ENCODE measurements at places on chromosomes 12 and 14.

DNA sequence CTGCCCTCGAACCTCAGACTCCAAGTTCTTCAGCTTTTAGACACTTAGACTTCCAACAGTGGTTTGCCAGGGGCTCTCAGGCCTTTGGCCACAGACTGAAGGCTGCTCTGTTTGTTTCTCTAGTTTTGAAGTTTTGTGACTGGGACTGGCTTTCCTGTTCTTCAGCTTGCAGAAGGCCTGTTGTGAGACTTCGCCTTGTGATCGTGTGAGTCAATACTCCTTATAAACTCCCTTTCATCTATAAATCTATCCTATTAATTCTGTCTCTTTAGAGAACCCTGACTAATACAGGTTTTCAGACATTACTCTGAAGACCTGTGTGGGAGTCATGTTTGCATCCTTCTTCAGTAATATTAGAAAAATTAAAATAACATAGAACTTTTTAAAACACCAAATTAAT lies 289.1 kb downstream of the RMST start:
- DNase-seq = no peak

- peak; percentile 89 for DNase-seq
Measured at GRCh38 chr14:71574976-71575375, 357.3 kb upstream of the RGS6 start.

- no peak for DNase-seq
Measured at GRCh38 chr12:120702637-120703036, 7.6 kb upstream of the UNC119B start.

- DNase-seq = no peak
Measured at GRCh38 chr14:96816281-96816680, 19.1 kb downstream of the VRK1 start.

DNA sequence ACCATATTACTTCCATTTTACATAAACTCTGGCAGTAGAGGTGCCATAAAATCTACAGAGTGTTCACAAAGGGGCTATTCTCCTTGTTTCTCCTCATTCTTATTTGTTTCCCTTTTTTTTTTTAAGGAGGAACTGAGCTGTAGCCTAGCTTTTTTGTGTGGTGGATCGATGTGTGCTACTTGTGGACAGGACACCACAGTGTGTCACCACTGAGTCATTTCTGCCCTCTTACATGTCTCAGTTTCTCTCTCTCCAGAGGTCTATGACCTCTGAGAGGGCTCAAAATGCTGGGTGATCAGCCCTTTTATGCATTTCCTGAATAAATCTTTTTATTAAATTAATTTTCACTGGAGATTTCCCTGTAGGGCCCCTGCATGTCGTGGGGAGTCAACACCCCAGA lies 370.2 kb downstream of the ADGRD1 start:
- no peak for DNase-seq

DNA sequence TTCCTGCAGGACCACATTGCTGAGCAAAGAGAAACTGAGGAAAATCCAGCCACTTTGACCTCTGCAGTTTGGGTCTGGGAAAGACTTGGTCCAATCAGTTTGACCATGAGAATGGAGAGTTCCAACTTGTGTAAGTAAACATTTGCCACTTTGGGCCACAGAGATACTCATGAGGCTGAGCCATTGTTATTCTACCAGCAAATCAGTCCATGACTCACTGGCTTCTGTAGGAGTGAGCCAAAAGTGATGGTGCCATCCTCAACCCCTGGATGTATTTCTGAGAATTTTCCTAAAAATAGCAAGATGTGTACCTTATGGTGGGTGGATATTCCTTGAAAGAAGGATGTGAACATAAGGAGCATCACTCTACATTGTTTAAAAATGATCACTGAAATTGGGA lies 192.9 kb upstream of the OR4E1 start:
- no peak for DNase-seq

- DNase-seq = peak; percentile 40
Measured at GRCh38 chr14:52279408-52279807, 11.9 kb downstream of the PTGDR start.

- no peak for DNase-seq
Measured at GRCh38 chr14:36928432-36928831, 244.0 kb downstream of the SLC25A21 start.

GRCh38 chr14:29743531-29743930 lies 184.1 kb downstream of the PRKD1 start:
- DNase-seq = no peak

- DNase-seq = no peak
Measured at GRCh38 chr14:104363891-104364760, 215.4 kb upstream of the C14orf180 start.

DNA sequence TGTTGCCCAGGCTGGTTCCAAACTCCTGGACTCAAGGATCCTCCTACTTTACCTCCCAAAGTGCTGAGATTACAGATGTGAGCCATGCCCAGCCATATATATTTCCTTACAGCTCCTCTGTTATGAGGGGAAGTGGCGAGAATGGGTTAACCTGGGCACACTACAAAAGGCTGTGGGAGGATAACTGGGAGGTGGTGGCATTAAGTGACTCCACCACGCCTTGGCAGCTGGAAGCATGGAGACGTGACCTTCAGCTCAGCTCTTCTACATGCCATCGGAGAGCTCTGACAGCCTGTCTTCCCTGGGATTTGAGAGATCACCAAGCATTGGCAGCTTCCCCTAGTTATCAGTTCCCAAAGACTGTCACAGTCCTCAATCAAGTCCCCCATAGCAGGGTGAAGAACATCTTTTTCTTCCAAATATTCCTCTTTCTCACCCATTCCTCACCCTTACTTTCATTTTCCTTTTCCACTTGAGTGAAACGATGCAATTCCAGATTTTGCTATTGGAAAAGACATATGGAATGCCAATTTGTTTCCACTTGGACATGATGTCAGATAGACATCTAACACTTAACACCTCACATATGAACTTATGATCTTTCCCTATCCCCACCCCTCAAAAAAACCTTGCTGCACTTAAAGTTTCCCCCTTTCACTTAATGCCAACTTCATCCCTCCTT lies 48.5 kb downstream of the PHLDA1 start:
- DNase-seq = no peak

DNA sequence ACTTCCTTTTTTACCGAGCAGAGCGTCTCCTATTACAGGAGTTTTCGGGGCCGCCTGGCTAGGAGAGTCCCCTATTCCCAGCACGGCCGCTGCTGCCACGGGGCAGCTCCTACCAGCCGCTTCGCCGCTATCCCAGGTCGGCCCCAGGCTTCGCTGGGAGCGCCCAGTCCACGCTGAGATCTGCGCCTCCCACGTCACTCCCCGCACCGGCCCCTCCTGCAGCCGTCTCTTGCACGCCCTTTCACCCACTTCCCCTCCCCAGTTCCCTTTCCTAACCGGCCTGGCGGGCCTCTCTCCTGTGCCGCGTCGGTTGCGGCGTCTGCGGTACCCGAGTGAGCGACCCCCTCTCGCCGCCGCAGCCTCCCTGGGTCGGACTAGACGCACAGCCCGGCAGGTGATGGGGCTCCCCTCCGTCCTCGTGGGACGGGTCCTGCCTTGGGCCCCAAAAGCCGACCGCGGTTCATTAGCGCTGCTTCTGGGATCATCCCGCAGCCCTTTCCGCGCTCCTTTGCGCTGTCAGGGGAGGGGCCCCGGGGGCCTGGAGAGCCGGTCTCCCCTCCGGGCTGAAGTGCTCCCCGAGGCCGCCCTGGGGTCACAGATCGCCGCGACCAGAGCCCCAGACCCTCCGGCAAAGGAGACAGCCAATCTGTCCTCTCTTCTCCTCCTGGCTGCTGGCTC lies 1318.4 kb downstream of the TMEM121 start:
- DNase-seq = no peak

DNA sequence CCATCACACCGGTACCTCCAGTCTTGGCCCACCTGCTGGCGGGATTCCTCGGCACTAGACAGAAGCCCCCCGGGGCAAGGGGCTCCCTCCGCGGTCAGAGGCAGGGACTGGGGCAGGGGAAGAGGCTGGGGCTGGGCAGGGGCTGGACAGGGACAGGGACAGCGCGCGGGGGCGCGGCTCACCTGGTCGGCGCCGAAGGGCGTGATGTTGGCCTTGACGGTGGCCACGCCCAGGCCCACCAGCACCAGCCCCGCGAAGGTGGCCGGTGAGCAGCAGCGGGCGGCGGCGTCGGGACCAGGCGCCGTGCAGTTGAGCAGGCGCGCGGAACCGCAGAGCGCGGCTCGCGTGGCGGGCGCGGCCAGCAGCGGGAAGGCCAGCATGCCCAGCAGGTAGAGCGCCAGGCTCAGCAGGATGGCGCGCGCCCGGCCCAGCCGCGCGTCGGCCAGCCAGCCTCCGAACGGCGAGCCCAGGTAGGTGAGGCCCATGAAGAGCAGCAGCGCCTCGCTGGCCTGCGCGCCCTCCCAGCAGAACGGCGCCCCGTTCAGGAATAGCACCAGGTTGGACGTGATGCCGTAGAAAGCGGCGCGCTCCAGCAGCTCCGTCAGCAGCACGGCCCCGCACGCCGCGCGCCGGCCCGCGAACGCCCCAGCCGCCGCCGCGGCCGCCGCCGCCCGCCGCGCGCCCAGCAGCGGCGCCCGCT lies 392 bp downstream of the SLC15A4 start:
- no peak for DNase-seq

GRCh38 chr14:38404616-38405015 lies 148.7 kb upstream of the CLEC14A start:
- peak; percentile 86 for DNase-seq

GRCh38 chr14:71322655-71323250 lies 415.5 kb downstream of the PCNX1 start:
- DNase-seq = peak; percentile 55

GRCh38 chr12:51914034-51914923 lies 7.0 kb downstream of the ACVRL1 start:
- DNase-seq = no peak

- DNase-seq = peak; percentile 2
Measured at GRCh38 chr12:71810921-71811320, 28.6 kb upstream of the TBC1D15 start.

DNA sequence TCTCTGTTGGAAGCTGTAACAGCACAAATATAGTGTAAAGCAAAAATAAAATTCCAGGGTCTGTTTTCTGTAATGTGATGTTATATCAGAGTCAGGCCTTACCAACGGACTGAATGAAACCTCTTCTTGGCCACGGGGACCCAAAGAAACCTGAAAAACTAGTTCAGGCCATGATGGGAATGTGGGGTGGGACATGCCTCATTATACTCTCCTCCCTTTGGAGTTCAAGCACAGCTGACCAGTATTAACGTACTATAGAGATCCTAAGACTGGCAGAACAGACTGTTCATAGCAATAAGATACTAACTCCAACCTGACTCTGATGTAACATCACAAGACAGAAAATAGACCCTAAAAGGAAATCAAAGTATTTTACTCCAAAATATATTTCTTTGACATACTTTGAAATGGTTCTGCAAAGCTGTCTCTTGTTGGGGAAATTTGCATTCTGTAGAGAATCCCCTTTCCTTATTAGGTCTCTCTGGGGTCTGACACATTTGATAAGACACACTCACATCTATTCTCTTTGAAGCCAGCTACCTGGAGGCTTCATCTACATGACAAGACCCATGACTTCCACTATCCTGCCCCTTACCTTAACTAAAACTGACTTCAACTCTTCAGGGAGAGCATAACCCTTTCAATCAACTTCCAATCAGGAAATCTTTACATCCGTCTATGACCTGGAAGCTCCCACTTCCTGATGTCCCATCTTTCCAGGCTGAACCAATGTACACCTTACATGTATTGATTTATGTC lies 444.6 kb downstream of the SOX5 start:
- no peak for DNase-seq

- DNase-seq = peak; percentile 59
Measured at GRCh38 chr12:12859690-12860089, 31.7 kb upstream of the GPRC5A start.

DNA sequence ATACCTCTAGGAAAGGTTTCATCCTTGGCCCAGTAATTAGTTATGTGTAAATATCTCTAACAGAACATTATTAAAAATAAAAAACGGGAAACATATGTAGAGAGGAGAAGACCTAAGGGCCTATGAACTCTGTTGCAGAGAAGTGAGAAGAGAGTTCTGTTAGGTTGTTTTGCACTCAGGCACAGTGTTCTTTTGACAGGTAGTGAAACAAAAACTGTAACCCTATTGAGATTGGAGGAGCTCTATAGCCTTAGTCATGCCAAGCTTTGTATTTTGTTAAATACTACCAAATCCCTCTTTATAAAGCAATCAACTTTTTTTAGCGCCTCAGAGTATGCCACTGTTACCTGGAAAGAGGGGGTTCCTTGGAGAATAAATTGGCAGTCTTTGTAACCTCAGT lies 77.6 kb downstream of the CNTN1 start:
- no peak for DNase-seq

DNA sequence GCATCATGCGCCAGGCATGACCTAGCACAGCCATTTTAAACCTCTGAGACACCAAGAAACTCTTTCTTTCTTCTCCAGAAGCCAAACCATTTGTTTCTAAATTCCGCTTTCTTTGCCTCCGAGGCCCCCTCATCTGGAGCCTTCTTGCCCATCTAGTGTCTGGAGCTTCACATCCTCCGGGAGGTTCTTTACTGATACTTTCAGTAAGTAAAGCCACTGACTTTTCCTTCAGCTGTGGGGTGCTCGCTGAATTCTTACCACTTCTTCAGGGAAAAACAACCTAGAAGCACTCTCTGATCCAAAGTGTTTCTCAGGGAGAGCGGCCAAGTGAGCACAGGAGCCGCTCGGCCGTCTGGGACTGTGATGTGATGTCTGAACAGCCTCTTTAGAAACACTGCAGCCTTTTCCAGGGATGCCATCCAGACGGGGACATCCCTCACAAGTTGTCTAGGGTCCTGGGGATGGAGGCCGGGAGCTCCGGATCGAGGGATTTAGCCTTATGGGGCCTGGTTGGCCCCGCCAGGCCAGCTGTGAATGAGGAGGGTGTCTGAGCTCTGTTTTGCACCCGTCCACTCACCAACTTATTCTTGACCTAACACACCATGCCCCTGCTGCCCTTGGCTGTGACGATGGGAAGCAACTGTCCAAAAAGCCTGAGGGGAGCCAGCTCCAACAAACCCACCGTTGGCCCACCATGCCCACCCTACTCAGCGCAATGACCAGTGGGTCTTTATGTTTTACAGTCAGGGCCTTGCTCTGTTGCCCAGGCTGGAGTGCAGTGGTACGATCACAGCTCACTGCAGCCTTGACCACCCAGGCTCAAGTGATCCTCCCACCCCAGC lies 160.6 kb downstream of the ZFP36L1 start:
- DNase-seq = no peak

DNA sequence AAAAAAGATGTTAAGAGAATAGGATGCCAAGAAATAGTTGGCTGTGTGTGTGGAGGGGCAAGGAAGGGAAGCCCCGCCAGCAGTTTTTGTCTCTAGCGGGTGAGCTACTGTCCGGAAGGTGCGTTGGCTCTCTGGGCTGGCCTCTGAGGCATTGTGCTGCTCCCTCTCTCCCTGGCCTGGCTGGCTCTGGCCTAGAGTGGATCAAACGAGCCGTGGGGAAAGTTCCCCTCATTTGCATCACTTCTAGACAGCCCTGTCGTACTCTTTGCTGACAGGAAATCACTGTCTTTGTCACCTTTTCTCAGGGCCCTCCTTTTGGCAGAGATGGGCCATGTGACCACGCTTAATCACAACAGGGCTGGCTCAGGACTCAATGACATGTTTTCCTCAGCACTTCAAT lies 236.1 kb upstream of the NPAS3 start:
- no peak for DNase-seq

Data from fibroblast of skin of right quadriceps (primary cell).